ENCODE measurements at places on chromosomes 12 and 14.

GRCh38 chr12:92186038-92186470, 40.4 kb upstream of the BTG1 start:
- DNase-seq: no peak

DNA sequence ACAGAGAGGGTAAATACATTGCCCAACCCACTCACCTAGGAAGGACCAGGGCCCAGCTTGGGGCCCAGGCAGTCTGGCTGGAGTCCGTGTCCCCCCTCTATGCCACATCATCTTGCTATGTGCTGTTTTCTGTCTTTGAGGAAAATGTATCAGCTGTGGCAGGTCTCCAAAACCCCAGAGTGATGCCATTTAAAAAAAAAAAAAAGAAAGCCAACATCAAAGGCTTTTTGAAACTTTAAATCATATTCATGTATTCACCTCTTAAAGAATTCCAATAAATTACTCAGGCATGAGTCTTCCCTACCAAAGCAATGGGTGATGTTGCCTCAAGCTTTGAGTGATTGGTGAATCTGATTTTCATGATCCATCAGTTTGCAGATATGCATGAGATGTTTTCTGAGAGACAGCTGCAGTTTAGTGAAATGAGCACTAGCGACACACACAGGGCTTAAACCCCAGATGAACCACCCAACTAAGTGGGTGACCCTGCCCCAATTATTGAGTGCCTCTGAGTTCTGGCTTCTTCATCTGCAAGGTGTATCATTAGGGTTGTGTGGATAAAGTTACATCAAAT, 6.1 kb downstream of the KRT81 start:
- DNase-seq: no peak

DNA sequence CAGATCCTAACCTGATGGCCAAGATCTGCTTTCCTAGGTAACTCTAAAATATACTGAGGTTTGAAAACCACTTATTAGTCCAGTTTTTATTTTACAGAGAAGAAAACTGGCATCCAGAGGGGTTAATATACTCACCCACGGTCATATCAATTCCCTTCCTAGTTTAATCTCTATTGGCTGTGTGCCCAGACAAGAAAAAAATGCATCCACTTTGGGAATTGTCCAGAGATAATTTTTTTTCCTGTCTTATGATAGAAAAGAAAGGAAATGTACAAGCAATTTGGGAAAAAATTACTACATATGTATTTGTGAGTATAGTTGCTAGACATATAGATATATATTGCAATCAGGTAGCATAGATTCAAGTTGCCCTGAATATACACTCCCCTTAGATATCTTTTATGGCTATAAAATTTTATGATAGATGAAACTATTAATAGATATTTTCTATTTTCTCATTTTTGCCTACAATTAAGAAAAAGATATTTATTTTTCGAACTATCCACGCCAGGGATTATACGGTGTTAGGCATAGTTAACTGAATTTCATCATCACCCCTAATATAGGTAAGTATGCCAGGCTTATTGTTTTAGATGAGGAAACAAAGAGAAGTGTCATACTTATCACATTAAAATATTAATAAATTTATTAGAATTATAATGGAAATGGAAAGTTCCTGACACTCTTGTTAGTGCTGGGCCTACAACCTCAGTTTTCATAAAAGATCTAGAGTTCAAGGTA, 100.5 kb upstream of the SLC38A2 start:
- DNase-seq: no peak

GRCh38 chr14:23284654-23285529, 1.0 kb downstream of the HOMEZ start:
- peak; percentile 20 for DNase-seq

GRCh38 chr14:95814363-95815225, 62.0 kb upstream of the TUNAR start:
- DNase-seq: no peak

- no peak for DNase-seq
Observed at GRCh38 chr12:46503637-46504175, 131.1 kb upstream of the SLC38A2 start.

GRCh38 chr14:95220663-95221231, 63.4 kb upstream of the DICER1 start:
- no peak for DNase-seq

DNA sequence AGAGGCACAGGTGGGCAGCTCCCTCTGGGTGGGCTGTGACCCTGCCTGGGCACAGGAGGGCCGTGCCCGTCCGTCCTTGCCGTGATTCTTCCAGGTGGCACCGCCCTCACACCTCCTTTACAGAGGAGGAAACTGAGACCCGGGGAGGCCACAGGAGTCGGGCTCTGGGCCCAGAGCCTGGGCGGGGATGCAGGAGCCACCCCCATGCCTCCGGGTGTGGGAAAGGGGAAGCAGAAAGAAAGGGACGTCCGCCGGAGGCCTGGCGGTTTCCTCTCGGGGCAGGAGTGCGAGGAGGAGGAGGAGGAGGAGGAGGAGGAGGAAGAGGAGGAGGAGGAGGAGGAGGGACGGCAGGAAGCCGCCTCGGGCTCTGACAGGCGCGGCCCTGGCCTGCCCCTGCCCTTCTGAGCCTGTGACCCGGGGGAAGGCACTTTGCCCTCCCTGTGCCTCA, 23.0 kb downstream of the SH2B3 start:
- no peak for DNase-seq

DNA sequence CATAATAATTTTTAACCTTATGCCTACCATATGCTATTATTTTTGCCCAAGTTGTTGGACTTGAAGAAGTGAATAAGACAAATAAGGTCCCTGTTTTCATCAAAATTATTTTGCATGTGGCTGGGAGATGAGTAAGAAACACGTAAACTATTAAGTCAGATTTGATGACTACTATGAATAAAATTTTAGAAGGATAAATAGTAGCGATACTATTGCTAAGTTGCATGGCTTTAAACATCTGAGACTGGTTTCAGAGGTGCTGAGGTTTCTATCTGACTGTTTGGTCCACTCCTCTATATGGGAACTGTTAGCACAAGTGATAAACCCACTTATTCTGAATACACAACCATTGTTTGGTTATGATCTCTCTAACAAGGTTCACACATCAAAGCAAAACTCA, 674.3 kb upstream of the MDGA2 start:
- no peak for DNase-seq

DNA sequence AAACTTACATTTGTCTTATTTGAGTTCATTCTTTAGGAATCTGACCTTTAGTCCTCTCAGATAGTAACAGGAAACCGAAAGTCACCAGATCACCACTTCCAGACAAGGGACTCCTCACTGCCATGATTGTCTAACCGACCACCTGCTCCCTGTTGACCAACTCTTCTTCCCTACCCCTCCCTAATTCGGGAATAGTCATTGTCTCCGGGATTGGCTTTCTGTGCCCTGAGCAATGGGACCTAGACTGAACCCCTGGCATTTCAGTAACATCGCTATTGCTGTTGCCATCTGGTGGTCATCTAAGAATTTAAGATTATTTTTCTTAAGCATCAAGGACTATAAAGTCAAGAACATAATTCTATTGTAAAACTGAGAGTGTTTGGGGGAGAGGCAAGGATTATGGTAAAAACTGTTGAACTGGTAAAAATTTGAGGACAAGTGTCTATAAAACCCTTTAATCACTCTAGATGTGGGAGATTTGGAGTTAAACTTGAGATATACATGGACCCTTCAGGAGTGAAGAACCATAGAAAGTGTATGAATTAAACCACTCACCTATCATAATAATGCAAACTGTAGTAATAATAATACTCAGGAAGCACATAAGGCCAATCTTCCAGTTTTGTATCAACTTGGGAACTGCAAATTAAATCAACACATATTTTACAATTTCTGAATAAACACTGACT, 6.3 kb downstream of the CLEC2A start:
- no peak for DNase-seq

DNA sequence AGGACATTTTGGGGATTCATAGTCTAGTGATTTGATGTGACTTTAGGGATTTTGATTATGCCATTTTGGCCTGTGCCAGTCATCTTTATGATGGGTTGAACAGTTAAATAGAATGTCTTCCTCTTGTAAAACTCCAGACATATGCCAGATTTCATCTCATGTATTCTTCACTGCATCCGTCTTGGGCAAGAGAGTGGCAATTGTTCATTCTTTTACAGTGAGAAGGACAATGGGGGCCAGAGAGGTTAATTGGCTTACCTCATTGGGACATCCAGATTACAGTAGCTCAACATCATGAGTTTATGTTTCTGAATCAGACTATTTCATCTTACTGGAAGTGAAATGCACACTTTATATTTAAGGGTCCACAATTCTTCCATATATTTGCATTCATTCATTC, 108.2 kb upstream of the SLC38A2 start:
- DNase-seq: no peak

GRCh38 chr12:56029666-56030293, 8.9 kb downstream of the IKZF4 start:
- DNase-seq: peak; percentile 36

GRCh38 chr14:104009297-104009696, 67.0 kb upstream of the RD3L start:
- DNase-seq: no peak

DNA sequence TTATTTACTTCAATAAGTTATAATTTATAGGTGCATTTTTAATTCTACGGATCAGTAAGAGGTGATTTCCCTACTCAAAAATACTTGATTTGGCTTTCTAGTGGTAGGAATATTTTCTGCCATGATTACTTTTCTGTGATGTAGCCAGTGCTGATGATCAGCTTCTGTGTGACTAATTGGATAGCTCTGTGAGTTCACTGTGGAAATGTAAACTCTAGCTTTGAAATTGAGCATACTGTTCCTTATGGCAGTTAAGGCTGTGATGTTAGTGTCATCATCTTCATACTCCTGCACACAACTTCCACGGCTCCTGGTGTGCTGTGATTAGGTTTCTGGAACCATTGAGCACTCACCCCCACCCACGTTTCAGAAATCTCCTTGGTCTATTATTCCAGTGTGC, 48.2 kb downstream of the PLEKHA5 start:
- no peak for DNase-seq

- no peak for DNase-seq
Observed at GRCh38 chr14:92944976-92945375, 22.0 kb downstream of the CHGA start.

DNA sequence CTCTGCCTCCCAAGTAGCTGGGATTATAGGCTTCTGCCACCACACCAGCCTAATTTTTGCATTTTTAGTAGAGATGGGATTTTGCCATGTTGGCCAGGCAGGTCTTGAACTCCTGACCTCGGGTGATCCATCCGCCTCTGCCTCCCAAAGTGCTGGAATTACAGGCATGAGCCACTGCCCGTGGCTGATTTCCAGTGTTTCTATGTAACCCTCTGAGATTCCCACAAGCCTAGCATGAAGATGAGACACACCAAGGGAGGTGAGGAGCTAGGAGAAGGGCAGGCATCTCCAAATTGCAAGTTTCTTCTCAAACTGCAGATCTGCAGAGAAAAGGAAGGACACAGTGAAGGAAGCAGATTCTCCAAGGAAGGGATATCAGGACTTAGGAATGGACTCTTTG, 125.0 kb downstream of the CACNA1C start:
- no peak for DNase-seq

DNA sequence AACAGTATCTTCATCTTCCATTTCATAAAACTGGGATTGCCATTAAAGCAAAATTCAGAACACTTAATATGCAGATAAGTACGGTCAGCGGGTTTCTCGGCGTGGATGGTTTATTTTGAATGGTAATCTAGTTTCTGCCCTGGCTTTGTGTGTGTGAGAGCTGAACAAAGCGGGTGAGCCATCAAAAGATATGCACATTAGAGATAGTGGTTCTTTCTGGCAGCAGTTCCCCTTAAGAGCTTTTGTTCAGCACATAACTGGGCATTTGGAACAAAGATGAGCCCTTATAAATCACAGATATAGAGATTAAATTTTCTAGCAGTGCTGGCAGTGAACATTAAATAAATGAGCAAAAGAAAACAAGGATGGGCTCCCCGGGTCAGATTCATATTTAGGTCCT, 207.5 kb downstream of the CALM1 start:
- no peak for DNase-seq

GRCh38 chr14:65281991-65282895, 130.3 kb upstream of the FUT8 start:
- no peak for DNase-seq

- no peak for DNase-seq
Observed at GRCh38 chr14:91511043-91511383, 903 bp upstream of the PPP4R3A start.

- no peak for DNase-seq
Observed at GRCh38 chr12:30980955-30981662, 54.6 kb downstream of the TSPAN11 start.

DNA sequence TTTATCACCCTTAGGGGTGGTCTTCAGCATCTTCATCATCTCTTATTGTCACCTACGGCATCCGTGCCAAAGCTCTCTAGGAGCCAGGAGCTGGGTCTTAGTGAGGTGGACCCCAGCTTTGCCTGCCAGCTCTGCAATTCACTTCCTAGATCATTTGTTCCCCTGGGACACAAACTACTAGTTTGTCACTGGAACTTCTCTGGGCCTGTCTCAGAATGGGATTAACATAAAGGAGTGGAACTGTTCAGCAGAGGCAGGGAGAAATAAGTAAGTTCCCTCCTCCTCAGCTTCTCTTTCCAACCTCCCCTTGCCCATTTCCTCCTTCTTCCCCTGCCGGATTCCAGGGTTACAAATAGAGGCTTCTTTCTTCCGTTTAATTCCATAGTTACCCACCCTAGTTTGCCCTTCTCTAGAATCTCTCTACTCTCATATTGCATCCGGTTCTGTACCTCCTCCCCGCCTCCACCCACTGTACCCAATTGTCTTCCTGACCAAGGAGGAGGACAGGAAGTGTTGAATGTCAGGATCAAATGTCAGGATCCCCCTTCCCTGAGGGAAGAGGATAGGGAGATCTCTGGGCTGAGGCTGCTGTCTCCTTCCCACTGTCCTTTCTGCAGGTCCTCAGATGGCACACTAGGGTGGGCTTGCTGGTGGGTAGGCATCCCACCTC, 25.0 kb downstream of the LARP4 start:
- no peak for DNase-seq

DNA sequence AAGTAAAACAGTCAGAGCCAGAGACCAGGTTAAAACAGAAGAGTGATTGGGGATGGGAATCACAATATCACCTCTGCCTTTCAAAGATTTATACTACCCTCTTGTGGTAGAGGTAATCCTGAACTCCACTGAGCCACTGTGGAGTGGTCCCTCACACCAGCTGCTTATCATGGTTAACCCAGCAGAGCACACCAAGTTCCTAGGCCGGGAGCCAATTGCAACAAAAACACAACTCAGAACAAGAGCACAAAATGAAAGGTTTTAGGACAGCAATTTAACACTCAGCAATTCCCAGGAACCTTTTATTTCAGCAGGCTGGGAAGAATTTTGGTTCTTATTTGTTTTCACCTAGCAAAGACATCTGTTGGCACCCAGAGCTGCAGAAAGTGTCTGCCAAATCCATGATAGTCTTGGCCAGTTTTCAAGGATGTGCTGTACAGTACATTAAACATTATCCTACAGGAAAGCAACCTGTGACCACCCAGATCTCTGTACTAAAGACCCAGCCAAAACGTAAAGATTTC, 220.5 kb upstream of the ATXN7L3B start:
- DNase-seq: no peak

GRCh38 chr14:103861413-103862392, 14.3 kb upstream of the PPP1R13B start:
- no peak for DNase-seq

Measured in activated T-cell treated with anti-CD3 and anti-CD28 coated beads for 24 hours (primary cell).